ENCODE measurements at places on chromosomes 5 and 9.

GRCh38 chr9:136621019-136621733 is 41.5 kb upstream of the EGFL7 start:
- ATAC-seq = no peak

- ATAC-seq = no peak
Observed at GRCh38 chr5:142475102-142475513, 150.3 kb upstream of the SPRY4 start.

DNA sequence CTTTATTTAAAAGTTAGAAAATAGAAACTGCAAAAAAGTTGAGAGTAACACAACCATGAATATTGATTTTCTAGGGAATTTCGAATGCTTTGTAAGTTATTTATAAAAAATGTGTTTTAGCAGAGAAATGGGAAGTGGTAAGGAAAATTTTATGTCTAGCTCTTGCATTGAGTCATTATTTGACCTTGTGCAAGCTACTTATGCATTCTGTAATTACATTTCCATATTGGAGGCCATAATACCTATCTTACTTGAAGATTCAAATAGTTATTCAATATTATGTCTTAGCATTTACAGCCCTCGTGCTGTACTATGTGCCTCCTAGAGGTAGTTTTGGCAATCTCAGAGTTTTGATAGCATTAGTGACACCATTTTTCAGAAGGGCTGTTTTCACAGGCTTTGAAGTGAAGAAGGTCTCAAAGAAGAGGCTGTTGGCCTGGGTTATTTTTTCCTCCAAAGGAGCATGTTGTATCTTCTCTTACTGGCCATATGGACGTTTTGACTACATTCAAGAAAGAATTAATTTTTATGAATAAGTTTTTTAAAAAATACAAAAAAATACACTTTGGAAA is 7.4 kb upstream of the DAP start:
- no peak for ATAC-seq

DNA sequence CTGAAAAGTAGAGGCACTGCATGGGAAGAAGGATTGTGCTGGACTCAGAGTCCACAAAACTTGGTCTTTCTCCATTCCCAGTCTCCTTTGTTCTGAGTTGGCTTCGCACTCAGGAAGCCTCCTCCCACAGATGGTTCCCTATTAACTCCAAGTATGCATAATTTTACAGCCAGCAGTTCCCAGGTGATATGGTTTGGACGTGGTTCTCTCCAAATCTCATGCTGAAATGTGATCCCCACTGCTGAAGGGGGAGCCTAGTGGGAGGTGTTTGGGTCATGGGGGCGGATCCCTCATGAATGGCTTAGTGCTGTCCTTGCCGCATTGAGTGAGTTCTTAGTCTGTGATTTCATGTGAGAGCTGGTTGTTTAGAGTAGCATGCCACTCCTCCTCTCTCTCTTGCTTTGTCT is 86.6 kb downstream of the FEM1C start:
- no peak for ATAC-seq

DNA sequence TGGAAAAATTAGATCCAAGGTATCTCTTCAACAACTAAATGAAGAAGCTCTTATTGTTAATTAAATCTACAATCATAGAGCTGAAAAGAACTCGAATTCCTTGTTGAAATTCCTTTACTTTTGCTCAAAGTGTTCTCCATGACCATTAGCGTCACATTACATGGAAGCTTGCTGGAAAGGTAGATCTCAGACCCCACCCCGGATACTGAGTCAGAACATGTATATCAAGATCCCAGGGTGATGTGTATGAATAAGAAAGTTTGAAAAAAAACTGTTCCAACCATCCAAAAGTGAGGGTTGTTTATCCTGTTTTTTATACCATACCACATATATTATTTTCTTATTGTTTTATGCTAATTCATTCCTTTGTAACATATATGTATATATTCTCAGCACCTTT is 237.1 kb upstream of the PUM3 start:
- no peak for ATAC-seq
